ENCODE measurements at places on chromosomes 1 and 21.
A peak's percentile ranks its signal among the peaks of the same experiment; 100 is the strongest.

- DNase-seq: peak; percentile 6
Measured at GRCh38 chr1:32539584-32540571, 651 bp downstream of the ZBTB8A start.

- peak; percentile 22 for DNase-seq
Measured at GRCh38 chr1:214123061-214123784, 135.4 kb downstream of the PROX1 start.

GRCh38 chr1:2785631-2786328 lies 15.7 kb downstream of the TTC34 start:
- DNase-seq: no peak

GRCh38 chr1:228804640-228805413 lies 69.5 kb downstream of the RHOU start:
- no peak for DNase-seq

GRCh38 chr1:100428160-100428559 lies 75.9 kb downstream of the CDC14A start:
- DNase-seq: no peak

DNA sequence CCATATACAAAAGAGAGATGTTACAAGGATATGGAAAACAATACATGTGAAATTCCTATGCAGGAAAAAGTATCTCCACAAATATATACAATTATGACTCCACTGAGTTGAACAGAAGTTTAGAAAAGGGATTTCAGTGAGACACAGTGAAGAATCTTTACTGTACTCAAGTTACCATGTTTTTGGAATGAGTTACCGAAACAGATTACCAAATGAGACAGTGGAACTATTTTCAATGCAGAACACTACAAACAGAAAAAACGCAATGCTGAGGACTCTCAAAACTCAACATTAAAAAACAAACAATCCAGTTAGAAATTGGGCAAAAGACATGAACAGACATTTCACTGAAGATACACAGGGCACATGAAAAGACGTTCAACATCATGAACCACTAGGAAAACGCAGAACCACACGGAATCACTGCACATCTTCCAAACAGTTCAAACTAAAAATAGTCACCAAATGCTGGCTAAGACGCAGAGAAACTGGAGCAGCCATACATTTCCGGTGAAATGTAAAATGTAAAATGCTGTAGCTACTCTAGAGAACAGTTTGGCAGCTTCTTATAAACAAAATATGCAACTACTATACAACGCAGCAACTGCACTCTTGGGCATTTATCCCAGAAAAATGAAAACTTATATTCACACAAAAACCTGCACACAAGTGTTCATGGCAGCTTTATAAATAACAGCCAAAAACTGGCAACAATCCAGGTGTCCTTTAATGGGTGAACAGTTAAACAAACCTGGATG lies 118.7 kb downstream of the UBR4 start:
- no peak for DNase-seq

DNA sequence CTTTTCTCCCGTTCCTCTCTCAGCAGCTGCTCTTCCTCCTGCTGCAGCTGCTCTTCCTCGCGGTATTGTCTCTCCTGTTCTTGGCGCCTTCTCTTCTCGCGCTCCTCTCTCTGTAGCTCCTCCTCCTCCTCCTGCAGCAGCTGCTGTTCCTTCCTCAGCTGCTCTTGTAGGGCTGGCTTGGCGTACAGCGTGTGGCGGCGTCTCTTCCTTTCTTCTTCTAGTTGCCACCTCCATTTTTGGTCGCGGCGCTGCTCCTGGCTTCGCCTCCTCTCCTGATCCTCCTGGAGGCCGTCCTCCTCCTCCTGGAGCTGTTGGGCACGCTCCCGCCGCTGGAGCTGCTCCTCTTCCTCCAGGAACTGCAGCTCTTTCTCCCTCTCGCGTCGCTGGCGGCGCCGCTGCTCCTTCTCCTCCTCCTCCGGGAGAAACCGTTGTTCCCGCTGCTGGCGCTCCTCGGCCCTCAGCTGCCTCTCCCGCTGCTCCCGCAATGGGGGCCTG lies 4.8 kb downstream of the TCHH start:
- no peak for DNase-seq

DNA sequence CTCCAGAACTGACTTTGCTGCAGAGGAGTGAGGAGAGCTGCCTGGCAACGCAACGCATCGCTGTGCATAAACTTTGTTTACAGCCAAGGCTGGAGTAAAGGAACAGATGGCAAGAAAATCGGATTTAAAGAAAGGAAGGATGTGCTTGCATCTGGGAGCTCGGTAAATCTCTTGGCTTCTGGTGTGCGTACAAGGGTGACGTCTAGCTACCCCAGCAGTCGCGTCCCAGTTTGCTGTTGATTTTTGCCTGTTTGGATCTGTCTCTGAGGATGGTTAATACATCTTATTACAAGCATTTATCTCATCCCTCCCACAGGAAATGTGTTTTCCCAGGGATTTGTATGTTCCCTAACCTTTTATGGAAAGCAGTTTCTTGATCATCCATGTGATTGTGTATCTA lies 73.3 kb upstream of the RALGPS2 start:
- no peak for DNase-seq

DNA sequence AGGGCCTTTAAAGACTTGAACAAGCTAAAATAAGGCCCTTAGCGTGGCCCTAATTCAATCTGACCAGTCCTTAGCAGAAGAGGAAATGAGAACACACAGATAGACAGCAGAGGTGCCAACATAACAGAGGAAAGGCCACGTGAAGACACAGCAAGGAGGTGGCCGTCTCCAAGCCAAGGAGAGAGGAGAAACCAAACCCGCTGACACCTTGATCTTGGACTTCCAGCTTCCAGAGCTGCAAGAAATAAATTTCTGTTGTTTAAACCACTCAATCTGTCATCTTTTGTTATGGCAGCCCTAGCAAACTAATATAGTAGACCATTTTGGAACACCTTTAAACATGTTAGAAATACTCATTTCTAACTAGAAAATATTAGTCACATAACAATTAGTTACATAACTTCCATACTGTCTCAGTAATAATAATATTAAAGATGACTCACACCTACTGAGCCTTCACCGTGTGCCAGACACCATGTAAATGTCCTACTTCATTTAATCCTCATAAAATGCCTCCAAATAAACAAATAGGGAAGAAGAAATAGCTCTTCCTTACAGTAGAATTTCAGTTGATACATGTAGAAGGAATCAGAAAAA lies 47.9 kb downstream of the S1PR1 start:
- DNase-seq: no peak

DNA sequence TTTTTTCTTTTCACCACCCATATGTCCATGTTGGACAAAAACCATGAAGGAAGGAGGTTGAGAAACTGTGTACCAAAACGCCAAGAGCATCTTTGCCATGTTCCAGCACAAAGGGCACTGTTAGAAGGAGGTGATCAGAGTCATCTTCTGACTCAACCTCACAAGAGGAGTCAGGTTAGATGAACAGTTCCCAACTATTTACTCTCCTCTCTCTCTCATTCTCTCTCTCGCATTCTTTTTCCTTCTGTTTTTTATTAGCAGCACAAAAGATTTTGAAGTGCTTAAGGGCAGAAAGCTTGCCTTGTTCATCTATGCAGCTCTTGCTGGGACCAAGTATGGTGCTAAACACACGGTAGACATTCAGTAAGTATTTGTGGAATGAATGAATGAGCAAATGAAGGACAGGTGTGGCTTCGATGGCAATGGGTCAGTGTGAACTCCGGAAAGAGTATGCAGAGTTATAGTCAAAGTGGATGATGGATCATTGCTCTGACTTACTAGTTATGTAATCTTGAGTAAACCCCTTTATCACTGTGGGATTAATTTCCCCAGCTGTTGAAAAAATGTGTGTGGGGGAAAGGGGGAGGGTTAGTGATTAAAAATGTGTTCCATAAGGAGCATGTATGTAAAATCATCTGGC lies 33.9 kb downstream of the DDR2 start:
- no peak for DNase-seq

GRCh38 chr21:44742418-44743153 lies 31.2 kb upstream of the TSPEAR start:
- DNase-seq: no peak

GRCh38 chr1:17098446-17099317 lies 20.6 kb downstream of the PADI2 start:
- DNase-seq: peak; percentile 79

DNA sequence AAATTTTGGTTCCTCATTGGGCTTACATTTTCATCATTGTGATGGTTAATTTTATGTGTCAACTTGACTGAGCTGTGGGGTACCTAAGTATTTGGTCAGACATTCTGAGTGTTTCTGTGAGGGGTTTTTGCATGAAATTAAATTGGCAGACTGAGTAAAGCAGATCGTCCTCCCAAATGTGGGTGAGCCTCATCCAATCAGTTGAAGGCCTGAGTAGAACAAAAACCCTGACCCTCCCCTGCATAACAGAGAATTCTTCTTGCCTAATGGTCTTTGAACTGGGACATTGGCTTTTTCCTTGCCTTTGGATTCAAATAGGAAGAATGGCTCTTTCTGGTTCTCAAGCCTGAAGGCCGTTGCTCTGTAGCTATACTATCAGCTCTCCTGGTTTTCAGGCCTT lies 59.1 kb upstream of the JUN start:
- DNase-seq: no peak

GRCh38 chr1:48679859-48680258 lies 96.8 kb downstream of the BEND5 start:
- DNase-seq: no peak

DNA sequence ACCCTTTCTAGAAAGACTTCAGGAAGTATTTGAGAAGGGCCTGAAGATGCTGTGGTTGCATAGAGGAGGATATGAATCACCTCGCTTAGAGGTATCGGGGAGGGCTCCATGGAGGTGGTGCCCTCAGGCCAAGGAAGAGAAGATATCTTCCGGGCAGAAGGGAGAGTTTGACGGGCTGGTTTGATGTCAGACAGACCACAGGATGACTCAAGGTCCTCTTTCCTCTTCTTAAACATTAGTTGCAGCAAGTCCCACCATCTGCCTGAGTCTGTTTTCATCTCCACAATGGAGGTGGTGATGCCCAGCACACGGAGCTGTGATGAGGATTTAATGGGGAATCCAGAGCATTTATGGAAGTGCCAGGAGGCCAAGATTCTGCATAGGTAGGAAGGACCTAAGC lies 25.1 kb upstream of the RUNX3 start:
- no peak for DNase-seq

DNA sequence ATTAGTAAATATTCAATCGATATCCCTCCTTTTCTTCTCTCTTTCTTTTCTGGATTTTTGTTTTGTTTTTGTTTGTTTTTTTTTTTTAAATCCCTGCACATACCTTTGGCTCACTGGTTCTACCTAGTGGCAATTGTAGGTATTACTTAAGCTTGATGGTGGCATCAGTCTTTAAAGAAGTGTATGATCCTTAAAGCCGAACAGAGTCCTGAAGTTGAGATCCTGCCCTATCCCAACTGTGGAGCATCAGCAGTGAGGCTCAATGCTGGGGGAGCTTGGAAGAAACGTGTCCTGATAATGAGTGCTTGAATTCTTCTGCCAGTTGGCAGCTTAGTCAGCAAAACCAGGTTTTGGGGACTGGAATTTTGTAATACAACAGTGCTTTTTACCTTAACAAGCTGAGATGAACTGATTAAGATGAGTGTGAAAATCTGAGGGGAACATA lies 60.8 kb downstream of the FASLG start:
- no peak for DNase-seq

- DNase-seq: peak; percentile 50
Measured at GRCh38 chr1:227318853-227319607, 738 bp upstream of the CDC42BPA start.

All from substantia nigra (tissue), 51 donors.